ENCODE measurements at places on chromosomes 3 and 15. TPM values are rescaled to one million over a fixed set of nuclear protein-coding genes. Genes with fewer than 3 reads are reported as not detected.

DNA sequence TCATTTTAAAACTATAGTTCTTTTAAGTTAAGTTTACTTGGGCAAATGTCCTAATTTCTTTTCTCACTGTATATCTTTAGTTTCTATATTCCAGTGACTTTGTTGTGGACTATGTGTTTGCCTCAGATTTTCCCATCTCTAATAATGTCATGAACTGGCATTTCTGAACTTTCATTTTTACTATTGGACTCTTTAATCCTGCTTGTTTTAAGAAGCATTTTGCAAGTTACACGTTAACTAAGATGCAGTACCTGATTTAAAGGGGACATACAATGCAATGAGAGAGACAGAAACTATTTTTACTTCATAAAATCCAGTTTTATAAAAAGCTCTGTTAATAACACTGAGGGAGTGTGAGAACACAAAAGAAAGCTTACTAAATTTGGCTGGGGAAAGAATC, 58.6 kb upstream of the PHLDB2 start:
- no peak for DNase-seq

DNA sequence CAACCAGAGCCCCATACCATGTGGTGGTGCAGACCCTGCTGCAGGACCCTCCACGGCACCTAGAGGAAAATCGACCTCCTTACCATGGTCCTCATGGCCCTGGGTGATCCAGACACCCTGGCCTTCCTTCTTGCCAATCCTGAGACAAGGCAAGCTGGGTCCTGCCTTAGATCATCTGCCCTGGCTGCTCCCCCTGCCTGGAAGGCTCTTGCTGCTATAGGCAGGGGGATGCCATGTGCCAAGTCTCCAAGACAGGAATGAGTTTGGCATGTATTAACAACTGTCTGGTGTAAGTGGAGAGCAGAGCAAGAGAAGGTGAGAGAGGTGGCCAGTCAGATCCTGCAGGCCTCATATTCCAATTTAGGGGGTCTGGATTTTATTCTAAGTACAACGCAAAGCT, 7.5 kb downstream of the HEG1 start:
- peak; percentile 37 for DNase-seq

GRCh38 chr3:30751610-30752299, 142.7 kb downstream of the GADL1 start:
- peak; percentile 24 for DNase-seq

GRCh38 chr3:117238806-117239205, 529.2 kb downstream of the TUSC7 start:
- DNase-seq, result no peak

DNA sequence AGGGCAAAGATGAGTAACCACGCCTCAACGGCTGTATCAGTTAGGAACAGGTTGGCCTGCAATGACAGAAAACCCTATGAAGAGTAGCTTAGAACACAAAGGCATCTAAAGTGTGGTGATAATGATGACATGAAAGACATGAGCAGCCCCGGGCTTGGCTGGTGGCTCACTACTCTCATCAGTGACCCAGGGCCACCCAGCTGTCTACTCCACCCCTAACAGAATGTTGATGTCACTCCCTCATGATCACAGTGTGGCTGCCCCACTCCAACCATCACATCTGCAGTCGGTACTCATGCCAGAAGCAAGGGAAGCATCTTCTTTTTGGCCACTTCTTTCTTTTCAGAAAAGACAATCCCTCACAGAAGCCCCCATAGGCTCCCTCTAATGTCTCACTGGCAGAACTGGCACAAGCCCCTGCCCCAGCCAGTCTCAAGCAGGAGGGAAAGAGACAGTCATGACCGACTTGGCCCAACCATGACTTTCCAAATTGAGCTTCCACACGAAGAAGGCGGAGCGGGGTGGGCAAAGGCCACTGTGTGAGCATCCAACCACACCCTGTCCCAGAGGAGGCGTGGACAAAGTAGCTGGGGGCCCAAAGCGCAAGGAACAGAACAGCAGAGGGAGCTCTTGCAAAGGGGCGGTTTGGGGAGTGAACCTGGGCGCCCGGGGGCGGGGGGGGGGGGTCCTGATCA, 72.0 kb upstream of the IQSEC1 start:
- DNase-seq, result no peak

DNA sequence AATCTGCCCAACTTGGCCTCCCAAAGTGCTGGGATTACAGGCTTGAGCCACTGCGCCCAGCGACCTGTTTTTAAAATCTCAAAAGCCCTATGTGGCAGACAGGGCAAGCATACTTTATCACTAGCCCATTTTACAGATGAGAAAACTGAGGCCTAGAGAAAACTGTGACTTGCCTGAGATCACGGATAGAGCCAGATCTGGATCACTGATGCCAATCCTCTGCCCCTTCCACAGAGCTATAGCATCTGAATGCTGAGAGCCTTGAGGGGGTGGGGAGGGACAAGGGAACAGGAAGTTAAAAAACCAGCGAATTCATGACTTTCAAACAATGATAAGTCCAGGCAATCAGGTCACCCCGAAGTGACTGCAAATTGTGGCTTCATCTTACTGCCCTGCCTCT, 7.3 kb downstream of the ANKRD63 start:
- DNase-seq, result no peak

GRCh38 chr3:172543419-172543818, 20.2 kb upstream of the TNFSF10 start:
- no peak for DNase-seq

GRCh38 chr15:62899090-62899493, 143.5 kb upstream of the TPM1 start:
- no peak for DNase-seq

GRCh38 chr3:195187609-195188425, 83.1 kb downstream of the XXYLT1 start:
- DNase-seq, result peak; percentile 77

- no peak for DNase-seq
These were observed 63.1 kb downstream of the C3orf70 start for GRCh38 chr3:185089751-185090150.

DNA sequence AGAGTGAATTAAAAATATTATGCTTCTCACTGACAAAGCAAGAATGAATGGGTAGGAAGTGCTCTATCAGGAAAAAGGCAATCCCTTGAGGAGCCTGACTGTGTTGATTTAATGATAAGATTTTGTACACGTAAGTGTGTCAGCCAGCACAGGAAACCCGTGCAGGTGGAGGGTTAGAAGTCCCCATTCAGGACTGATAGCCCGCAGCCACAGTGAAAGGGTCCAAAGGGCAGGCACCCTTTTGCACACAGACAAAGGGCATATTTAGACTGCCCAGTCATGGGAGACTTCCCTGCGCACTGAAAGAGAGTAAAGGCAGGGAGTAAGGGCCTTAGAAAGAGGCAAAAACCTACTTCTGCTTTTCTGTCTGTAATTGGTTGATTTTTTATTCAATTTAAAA, 26.4 kb upstream of the SKIL start:
- DNase-seq, result no peak

GRCh38 chr15:78837131-78837530, 25.9 kb upstream of the ADAMTS7 start:
- no peak for DNase-seq

GRCh38 chr3:56975567-56975966, 84.9 kb upstream of the SPATA12 start:
- no peak for DNase-seq

DNA sequence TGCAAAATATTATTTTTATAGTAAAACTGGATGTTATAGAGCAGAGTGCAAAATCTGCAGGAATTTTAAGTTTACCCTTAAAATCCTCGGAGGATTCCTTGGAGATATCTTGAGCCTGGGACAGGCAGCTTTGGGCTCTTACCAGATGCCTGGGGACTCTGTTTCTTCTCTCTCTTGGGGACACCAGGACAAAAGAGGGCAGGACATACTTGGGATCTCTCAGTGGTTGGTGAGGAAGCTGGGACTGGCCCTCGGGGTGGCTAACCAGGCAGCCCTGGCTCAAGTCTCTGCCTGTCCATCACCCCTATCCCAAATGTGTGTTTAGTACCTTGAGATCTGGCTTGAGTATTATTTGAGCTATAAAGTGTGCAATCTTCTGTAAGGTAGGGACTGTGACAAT, 38.6 kb downstream of the TKT start:
- no peak for DNase-seq

DNA sequence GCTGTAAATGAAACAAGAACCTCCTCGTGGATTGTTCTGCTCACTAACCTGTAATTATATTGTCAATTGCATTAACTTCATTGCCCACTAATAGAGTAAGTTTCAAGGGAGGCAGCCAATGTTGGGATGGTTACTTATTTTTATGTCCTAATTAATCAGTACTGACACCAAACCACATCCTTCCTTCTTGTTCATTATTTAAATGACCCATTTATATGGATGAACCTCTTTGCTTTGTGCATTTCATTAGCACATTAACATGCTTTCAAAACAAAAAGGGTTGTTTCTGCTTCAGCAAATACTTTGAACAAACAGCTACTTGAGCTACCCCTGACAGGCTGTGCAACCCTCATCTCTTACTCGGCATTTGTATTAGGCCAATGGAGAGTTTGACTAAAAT, 374.2 kb downstream of the MECOM start:
- no peak for DNase-seq

GRCh38 chr3:142244056-142244455, 18.7 kb upstream of the GK5 start:
- DNase-seq, result no peak

DNA sequence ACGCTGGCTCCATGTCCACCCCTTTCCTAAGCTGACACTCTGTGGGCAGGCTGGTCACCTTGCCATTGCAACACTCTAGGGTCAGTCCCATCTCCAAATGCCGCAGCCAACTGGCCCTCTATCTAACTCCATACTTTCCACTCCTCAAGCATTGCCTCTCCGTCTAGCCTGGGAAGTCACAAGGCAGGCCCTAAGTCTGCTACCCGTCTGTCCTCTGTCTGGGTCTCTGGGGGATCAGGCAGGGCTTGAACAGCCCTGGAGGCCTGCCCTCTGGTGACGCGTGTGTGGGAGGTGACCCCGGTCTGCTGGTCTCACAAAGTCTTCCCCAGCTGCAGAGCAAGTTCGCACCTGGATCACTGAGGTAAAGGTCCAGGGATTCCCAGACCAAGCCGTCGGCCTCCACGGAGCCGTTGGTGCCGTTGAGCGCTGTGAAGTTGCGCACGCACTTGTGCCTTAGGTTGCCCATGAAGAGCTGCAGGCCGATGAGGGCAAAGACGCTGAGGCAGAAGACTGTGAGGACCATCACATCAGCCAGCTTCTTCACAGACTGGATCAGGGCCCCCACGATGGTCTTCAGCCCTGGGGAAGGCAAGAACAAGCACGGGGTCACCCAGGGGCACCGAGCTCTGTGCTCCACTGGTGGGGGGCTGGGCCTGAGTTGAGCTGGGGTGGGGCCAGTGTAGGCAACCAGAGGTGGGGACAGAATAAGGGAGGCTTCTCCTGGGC, 39.9 kb downstream of the SCN5A start:
- DNase-seq, result no peak

GRCh38 chr3:99325402-99325801, 313.0 kb upstream of the COL8A1 start:
- no peak for DNase-seq

DNA sequence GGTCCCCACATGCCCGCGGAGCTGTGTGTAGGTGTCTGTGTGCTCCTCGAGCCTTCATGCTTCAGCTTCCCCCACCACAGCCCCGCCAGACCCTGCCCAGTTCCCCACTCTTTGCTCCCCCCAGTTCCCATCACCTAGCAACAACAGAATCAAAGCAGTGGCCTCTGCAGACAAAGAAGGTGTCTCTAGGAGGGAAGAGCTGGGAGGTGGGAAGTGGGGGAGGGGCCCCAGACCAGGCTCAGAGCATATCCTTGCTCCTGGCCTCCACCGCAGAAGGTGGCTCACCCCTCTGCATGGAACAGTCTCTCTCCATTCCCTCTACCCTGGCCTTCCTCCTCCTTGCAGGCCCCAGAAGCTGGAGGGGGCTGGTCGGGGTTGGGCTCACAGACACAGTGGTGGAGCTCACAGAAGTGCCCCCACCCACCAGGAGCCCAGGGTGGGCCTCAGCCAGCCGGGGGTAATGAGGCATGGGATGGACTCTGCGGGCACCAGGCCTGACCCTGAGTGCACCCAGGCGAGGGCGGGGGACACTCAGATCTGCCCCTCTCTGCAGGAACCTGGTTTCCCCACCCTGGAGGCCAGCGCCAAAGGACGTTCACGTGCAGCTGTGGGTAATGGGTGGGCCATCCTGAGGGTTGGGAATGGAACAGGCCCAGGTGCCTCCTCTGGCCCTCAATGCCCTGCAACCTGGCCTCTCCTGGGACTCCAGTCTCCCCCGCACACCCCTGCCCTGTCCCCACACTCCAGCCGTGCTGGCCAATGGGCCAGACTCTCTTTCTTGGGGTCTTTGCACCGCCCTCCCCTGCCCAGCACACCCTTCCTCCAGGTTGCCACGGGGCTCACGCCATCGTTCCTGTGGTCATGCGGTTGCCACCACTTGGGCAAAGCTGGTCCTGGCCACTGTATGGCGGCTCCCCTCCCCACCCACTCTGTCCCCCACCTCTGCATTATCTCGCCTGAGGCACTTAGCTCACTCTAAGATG, 53.4 kb downstream of the TPRA1 start:
- DNase-seq, result no peak

DNA sequence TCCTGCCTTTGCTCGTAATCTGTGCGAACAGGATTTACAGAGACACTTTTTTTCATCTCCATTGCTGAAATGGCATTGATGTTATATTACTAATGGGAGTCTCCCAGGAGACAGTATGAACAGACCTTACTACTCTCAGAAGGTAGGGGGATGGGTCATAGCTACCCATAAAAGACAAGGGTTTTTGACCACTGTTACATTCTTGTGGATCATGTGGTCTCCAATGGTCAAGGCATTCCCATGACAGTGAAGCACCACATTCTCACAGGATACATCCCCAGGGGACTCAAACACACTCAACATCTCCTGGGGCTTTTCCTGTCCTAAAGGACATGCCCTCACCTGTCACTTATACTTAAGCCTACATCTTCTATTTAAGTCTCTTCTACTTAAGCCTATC, 40.8 kb downstream of the MKRN3 start:
- DNase-seq, result no peak

DNA sequence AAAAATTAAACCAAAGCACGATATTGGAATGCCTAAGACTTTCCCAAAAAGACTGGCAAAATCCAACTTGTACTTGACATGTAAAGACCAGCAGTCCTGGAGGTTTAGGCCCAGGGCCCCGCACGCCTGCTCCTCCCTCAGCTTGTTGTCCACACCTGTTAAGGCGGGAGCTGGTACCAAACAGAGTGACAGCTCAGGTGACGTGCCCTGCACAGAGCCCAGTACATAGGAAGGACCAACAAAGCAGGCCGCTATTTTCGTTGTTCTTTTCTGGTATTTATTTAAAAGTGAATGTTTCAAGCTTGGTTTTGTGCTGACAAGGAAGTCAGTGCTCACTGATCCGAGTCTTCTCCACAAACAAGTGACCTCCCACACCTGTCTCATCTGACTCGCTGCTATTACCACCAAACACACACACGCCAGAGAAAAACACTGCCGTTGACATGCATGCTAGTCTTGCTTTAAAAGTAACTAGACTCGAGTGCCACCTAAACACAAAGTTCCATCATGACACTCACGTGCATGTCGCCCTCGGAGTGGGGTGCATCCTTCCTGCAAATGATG, 50.2 kb downstream of the HERC2 start:
- no peak for DNase-seq

LIPH gene
- 0.50 TPM for total RNA-seq

KBTBD12 gene
- total RNA-seq, result not detected

TERC gene
- not detected for total RNA-seq

DAPK2 gene
- 2.3 TPM for total RNA-seq

All from mammary epithelial cell (primary cell).